ENCODE measurements at places on chromosomes 6 and 20.

DNA sequence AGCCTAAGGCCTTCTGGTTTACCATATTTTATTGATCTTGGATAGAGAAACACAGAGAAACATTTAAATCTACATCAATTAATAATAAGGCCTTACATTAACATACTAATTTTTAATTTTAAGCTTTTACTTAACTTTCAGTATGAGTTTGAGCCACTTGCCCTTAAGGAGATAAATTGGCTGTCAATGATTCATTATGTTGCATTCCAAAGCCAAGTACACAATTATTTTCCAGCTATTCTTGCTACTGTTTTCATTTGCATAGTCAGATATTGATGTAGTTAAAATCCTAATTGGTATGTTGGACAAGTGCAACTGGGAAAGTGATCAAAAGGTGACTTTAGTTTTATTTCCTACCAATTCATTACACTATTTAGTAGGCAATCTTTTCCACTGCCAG is 58.2 kb downstream of the MOCS1 start:
- no peak for DNase-seq

DNA sequence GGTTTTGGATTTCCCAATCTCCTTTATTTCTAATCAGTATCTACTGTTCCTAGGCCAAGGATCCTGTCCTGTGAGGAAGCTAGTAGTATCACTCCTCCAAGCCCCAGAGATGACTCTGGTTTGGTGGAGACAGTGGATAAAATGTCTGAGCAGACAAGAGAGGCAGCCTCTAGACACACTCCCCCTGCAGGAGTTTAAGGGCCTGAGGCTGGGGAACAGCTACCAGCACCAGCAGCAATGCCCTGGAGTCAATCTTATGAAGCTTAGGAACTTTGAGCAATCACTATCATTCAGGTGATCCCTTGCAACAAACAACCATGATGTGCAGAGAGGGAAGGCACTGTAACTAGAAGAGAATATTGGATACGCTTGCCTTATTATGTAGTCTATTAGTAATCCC is 384.7 kb upstream of the ID4 start:
- no peak for DNase-seq

GRCh38 chr6:161227004-161227960 is 46.6 kb downstream of the AGPAT4 start:
- no peak for DNase-seq

DNA sequence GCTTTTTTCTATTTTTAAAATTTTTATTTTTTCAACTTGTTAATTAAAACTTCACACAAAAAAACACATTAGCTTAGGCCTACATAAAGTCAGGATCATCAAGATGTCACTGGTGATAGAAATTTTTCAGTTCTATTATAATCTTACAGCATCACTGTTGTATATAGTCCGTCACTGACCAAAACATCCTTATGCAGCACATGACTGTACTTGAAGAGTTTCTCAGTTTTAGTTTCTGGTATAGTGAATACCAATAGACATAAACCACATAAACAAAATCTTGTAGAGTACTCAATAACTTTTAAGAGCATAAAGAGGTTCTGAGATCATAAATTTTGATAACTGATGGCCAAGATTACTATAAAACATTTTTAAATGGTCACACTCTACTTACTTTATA is 71.8 kb downstream of the ASCC3 start:
- no peak for DNase-seq

- no peak for DNase-seq
Observed at GRCh38 chr6:111973118-111973761, 80.7 kb upstream of the CCN6 start.

- DNase-seq: no peak
Observed at GRCh38 chr20:51500311-51500710, 42.2 kb downstream of the NFATC2 start.

DNA sequence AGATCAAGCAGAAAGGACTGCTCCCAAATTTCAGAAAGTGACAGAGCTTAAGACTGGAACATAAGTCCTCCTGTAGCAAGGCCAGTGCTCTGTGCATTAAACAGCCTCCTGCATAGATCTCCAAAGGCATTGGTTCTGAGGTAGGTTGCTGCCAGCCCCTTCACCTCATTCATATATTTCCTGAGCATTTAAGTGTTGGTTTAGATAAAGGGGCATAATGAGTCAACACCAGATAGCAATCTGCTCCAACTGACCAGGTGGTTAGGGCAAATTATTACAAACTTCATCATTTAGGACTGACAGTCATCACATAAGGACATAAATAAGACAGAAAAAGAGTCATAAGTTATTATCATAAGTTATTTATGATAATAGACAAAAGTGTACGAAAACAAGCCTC is 10.7 kb downstream of the PTPRK start:
- DNase-seq: no peak

- DNase-seq: no peak
Observed at GRCh38 chr6:5531853-5532375, 270.6 kb downstream of the FARS2 start.

- no peak for DNase-seq
Observed at GRCh38 chr6:142696123-142697000, 248.6 kb downstream of the HIVEP2 start.

- no peak for DNase-seq
Observed at GRCh38 chr6:87196275-87196842, 41.0 kb downstream of the ZNF292 start.

GRCh38 chr20:25258828-25259227 is 10.9 kb downstream of the PYGB start:
- DNase-seq: no peak

- no peak for DNase-seq
Observed at GRCh38 chr6:154921482-154921881, 73.6 kb upstream of the TIAM2 start.
